ENCODE measurements at places on chromosomes 13 and 19.

DNA sequence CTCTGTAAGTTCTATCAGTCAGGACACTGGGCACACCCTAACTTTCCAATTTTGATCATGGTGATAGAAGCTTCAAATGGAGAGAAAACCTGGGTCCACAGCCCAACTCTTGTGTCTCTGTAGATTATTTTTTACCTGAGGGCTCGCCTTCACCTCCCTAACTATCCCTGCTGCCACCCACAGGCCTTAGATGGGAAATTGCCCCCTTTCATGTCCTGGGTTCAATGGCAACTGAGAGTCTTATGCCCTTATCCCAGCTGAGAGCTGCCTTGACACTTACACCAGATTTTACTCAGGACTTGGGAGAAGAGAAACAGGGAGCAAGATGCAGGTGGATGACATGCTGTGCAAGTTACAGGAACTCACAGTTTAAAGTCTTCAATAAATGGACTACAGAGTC lies 81.7 kb downstream of the RAP2A start:
- no peak for DNase-seq

GRCh38 chr13:76523740-76524340 lies 362.4 kb downstream of the KCTD12 start:
- no peak for DNase-seq

- DNase-seq = no peak
Measured at GRCh38 chr13:75025956-75026355, 456.0 kb downstream of the TBC1D4 start.

GRCh38 chr19:38076337-38076736 lies 147.7 kb downstream of the DPF1 start:
- DNase-seq = no peak

DNA sequence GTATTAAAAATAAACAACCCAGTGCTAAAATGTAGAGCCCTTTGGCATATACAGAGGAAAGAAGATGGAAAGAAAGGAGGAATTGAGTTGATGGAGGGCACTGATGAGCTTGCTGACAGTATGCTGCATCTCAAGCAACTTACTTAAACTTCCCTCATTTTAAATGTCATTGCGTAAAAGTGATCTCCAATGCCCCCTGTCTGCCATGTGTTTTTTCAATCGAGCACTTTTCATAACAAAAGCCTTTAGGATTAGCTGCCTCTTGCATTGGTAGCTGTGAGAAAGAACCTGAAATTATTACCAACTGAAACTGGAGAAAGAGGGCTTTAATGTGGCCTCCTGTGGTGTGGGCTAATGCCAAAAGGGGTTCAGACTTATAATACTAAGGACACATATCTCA lies 541.6 kb downstream of the SUCLA2 start:
- DNase-seq = no peak

DNA sequence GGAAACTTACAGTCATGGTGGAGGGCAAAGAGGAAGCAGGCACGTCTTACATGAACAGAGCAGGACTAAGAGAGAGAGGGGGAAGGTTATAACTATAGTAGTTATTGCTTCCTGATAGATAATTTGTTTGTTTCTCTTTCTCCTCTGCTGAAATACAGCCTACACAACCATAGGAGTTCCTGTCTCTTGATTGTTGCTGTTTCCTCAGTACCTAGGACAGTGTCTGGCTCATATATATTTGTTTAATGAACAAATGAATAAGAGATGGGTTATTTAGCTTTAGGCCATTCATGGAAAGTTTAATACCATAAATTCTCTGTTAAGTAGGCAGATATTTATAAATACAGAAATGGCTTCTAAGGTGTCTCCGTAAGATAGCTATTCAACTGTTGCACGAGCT lies 95.2 kb downstream of the PCCA start:
- no peak for DNase-seq

DNA sequence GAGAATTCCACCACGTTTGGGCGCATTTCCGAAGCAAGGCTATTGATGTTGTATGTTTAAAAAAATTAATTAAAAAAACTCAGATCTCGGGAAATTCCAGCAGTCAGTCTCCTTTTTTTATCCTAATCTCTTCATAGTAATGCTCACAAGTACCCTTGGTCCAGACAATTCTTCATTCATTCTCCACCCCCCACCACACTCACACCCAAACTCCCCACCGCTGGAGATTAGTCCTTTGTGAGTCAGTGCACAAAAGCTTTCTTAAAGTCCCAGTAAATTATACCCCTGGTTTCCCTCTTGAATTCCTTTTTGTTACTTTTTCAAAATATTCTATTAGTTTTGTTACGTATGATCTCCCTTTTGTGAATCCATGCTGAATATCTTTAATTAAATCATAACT lies 274.6 kb downstream of the ZNF536 start:
- no peak for DNase-seq

DNA sequence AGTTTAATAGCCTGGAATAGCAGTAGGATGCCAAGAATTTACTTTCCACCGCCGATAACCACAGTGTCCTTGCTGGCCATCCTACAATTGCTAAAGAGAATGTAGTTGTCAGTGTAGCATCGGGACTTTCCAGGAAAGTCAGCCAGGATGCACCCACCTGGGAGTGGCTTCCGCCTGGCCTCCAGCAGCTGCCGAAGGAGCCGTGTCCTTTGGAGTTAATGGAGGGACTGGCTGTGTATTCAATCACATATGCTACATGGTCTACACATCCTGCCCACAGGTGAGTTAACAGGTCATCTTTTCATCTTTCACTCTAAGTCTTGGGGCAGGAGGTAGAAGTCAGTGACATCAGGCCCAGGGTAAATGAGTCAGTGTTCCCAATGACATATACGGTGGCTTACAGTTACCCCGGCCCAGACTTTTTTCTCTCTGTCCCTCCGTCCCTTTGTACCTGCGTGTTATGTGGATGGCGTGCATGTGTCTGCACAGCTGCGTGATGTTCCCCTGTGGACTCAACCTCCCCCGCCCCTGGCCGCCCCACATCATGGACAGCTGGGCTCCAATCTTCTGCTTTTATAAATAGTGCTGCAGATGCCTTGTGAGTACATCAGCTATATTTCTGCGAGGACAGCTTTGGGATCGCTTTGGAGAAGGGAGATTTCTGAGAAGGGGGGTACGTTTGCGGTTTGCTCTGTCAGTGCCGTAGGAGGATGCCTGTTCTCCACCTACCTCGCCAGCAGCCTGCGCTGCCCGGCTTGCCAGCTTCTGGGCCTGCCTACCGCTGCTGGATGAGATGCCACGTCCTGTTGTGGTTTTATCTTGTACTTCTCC lies 63.1 kb downstream of the ATP11A start:
- DNase-seq = no peak

DNA sequence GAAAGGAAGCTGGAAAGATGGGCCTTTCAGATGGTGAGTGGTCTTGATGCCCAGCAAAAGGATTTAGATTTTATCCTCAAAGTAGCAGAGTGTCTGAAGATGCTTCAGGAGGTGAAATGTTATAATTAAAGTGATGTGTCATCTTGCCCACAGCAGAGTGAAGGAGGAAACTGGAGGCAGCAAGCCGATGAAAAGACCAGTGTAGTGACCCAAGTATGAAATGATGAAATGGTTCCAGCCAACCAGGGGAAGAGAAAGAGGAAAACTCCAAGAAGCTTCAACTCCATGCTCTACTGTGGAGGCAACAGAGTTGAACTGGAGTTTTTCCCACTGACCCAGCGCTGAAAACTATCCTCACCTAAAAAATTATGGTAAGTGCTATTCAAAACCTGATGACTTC lies 66.7 kb downstream of the FOXO1 start:
- no peak for DNase-seq

DNA sequence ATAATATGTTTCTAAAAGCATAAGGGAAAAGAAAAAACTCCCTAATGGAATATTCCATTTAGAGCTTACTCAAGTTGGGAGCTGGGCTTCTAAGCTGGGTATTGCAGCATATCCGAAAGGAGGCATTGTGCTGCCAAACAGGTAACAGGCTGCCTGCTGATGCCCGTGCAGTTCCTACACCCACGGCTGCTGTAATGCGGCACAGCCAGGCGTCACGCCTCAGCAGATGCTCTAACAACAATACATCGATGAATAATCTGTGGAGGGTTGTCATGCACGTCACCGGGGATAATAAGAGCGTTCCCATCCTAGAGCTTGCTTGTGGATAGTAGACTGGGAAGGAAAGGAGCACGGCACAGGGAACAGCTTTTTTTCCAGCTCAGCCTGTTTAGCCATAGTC lies 1582.1 kb upstream of the SLC10A2 start:
- DNase-seq = no peak

GRCh38 chr19:56403261-56403660 lies 871 bp upstream of the ZNF583 start:
- DNase-seq = no peak

DNA sequence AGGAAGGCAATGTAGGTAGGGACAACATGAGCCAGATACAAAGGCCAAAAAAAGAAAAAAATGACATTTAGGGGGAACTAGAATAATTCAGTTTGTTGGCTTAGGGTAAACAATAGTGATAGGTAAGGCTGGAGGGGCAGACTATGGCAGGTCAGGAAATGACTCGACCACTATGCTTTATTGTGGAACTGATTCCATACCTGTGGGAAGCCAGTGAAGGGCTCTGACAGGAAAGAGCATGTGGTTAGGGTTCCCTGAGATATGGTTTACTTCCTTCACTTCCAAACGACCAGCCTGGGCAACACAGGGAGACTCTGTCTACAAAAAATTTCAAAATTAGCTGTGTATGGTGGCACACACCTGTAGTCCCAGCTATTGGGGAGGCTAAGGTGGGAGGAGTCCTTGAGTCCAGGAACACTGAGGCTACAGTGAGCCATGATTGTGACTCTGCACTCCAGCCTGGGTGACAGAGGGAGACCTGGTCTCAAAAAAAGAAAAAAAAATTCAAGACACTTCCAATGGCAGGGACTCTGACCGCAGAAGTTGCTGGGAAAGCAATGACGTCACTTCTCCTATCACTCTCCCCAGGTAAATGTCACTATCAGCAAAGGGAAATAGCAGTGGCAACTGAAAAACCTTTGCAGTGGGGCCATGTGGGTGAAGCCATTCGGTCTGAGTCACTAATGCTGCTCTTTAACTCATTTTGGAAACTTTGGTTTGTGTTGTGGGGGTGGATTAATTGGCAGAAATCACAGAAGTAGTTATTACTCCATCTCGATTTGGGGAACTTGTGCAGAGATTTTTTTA lies 192.8 kb upstream of the TSC22D1 start:
- DNase-seq = no peak

- DNase-seq = no peak
Measured at GRCh38 chr13:39485314-39485700, 117.7 kb downstream of the LHFPL6 start.

DNA sequence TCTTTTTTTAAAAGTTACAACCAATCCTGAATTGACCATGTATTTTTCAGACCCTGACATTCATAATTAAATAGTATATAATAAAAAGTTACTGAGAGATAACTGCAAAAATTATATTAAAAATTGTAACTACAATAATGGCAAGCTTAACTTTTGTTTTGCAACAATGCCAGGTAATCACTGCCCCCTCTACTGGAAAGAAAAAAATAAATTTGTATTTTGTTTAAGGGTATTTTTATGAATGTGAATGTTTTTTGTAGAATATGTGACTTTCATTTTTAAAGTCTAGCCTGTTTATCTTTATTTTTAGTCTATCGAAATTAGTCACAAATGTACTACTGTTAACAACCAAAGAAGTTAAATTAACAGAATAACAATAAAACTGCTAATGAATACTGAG lies 21.7 kb downstream of the MRPS31 start:
- DNase-seq = no peak

- peak; percentile 59 for DNase-seq
Measured at GRCh38 chr13:110448230-110448629, 113.3 kb downstream of the RAB20 start.

DNA sequence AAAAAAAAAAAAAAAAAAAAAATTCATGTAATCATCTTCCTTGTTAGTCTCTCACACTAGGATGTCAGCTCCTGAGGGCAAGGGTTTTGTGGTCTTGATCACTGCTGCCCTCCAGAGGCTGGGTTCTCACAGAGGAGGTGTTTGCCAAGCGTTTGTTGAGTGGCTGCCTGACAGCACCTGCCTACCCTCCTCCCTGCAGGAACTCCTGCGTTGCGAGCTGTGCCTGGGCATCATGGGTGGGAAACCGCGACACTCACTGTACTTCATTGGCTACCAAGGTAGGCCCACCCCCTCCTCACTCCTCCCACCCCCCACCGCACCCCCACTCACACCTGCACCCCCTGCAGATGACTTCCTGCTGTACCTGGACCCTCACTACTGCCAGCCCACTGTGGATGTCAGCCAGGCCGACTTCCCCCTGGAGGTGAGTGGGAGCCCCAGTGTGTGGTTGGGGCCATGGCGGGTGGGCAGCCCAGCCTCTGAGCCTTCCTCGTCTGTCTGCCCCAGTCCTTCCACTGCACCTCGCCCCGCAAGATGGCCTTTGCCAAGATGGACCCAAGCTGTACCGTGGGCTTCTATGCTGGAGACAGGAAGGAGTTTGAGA lies 8.1 kb downstream of the ATG4D start:
- DNase-seq = no peak

DNA sequence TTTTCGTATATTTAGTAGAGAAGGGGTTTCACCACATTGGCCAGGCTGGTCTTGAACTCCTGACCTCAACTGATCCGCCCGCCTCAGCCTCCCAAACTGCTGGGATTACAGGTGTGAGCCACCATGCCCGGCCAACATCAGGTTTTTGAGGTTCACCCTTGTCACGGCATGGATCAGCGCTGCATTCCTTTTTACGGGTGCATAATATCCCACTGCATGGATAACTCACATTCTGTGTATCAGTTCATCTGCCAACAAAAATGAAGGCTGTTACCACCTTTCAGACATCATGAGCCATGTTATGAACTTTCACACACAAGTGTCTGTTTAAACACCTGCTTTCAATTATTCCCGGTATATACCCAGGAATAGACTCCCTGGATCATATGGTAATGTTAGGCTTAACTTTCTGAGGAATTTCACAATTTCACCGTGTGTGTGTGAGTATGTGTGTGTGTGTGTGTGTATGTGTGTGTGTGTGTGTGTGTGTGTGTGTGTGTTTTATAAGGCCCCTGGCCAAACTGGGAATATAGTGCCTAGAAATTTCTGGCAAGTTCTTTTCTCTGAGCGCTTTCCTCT lies 52.2 kb downstream of the AP1M1 start:
- DNase-seq = no peak

- DNase-seq = no peak
Measured at GRCh38 chr19:51637362-51637978, 7.3 kb upstream of the SIGLEC5 start.

DNA sequence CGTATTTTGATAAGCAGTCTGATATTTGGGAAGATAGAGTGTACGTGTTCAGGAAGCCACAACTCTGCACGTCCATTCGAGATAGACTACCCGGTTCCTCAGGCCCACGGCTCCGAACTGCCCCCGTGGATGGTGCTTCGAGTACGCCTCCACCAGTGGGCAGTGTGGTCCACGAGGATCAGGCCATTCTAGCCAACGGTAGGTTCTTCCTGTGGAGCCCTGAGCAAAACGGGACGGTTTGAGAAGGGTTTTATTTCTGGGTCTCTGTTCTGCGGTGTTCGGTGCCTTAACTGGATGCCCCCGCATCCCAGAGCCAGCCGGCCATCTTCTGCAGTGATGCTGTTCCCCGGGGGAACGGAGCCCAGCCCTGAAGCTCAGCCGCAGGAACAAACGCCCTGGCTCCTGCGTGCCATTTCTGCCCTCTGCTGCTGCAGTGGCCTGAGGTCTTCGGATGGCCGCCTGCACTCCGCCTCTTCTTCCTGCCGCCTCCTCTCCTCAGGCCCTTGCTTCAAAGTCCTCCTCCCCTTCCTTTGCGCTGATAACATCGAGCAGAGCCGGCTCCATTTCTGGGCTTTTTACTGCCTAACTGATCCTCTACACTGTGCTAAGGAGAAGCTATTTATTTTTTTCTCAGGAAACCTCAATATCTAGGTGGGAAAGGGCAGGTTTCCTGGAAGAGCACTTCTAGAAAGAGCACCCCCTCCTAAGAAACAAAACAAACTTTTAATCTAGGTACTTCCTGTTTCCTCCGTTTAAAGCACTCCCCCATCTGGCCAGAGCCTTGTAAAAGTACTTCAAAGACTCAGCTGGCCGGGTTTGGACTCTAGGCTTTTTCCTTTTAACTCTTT lies 36.2 kb upstream of the SLC46A3 start:
- no peak for DNase-seq

Data from skeletal muscle cell (primary cell).